Spleen (tissue), 13 donors: ENCODE measurements at places on chromosomes 7 and 10.

DNA sequence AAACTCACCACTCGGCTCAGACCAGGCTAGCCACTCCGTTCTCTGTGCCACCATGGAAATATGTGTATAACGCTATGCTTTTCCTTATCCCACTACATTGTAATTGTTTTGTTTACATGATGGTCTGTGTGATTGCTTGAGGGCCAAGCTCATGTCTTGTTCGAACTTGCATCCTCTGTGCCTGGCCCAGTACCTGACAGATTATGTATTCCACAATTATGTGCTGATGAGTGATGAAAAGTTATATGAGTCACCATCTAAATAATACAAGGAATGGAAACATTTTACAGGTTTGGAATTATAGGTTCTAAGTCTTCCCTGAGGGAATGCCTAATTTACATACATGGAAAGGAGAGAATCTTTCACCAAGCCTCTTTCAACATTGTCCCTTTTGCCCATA is 137.4 kb downstream of the C7orf25 start:
- DNase-seq, result no peak

DNA sequence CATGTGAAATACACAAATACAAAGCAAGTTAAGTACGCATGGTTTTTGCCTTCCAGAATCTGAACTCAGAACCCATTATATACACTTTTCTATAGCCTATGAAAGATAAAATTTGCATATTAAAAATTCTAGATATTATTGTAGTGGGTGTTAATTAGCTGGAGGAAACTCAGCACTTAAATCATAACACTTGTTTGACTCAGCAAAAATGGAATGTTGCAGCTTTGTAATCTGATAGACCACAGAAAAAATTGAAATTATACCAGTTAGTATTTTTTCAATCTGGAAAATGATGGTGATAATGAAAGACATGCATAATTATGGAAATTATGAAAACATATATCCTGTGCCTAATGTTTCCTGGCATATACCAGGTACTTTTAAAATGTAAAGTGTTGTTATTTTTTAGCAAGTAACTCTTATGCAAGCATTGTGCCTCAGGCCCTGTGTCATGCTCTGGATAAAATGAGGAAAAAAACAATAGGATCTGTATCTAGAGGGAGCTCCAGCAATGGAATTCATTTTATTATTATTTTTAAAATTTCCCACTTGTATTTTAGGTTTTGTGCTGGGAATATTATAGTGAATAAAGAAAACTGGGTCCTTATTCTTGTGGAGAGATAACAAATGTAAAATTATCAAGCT is 490.4 kb upstream of the SEMA3A start:
- DNase-seq, result no peak

DNA sequence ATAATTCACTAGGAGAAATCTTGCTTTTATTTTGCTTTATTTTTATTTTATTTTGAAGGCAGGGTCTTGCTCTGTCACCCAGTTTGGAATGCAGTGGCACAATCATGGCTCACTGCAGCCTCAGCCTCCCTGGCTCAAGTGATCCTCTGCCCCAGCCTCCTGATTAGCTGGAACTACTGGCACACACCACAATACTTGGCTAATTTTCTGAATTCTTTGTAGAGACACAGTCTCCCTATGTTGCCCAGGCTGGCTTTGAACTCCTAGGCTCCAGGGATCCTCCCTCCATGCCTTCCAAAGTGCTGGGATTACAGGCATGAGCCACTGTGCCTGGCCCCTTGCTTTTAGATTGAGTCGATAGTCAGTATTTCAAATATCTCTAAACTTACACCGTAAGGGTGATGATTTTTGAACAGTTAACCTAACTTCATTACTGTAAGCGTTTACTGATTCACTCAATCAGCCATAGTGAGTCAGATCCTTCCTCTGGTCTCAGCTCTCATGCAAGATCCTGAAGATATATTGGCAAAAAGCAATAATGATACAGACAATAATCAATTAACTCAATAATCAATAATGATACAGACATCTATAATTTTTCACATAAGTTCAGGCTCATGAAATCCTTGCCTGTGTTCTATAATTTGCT is 239.5 kb downstream of the KIAA1217 start:
- DNase-seq, result no peak

DNA sequence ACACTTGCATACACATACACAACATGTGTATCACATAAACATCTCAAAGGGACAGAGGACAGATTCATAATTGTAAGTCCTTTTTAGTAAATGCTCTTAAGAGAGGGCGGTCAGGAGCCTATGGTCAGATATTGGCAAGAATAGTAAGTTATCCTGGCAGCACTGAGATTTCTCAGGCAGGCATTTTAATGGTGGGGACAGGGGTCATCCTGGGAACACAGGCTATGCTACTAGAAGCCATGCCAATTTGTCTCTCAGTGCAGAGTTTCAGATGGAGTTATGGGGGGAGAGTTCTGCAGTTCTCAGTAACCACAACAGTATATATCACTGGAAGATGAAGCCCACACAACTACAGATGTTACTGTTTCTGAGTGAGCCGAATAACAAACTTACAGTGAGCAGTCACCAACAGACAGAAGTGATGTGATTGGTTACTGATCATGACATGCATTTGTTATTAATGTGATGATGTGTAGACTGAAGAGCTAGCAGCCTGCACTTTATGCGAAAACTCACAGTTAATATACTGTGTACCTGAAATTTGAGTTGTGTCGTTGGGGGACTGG is 16.4 kb downstream of the ZNF487 start:
- peak; percentile 2 for DNase-seq

- DNase-seq, result no peak
These were observed 205.2 kb downstream of the GRM8 start for GRCh38 chr7:127047521-127047920.

- no peak for DNase-seq
These were observed 149.5 kb downstream of the CDH23 start for GRCh38 chr10:71546220-71546619.

- no peak for DNase-seq
These were observed 90.7 kb upstream of the RAB18 start for GRCh38 chr10:27413387-27413786.

DNA sequence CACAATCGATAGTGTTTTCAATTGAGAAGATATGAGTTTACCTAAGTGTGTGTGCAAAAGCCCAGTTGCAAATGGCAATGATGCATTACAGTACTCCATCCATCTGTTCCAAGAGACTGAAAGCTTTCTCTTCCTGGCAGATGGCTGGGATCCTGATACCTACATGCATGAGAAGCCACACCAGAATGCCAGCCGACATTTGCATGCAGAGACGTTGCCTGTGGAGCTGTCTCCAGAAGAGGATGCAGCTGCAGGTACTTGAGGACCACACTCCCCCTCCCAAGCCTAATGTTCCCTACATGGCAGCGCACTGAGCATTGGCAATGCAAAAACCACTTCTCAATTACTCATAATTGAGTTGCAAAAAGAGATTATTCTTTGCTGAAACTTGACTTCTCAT is 332.1 kb downstream of the WDR11 start:
- DNase-seq, result no peak

- DNase-seq, result no peak
These were observed 630.1 kb downstream of the PARD3 start for GRCh38 chr10:34184939-34185386.

- no peak for DNase-seq
These were observed 130.4 kb upstream of the GHITM start for GRCh38 chr10:84008878-84009277.

DNA sequence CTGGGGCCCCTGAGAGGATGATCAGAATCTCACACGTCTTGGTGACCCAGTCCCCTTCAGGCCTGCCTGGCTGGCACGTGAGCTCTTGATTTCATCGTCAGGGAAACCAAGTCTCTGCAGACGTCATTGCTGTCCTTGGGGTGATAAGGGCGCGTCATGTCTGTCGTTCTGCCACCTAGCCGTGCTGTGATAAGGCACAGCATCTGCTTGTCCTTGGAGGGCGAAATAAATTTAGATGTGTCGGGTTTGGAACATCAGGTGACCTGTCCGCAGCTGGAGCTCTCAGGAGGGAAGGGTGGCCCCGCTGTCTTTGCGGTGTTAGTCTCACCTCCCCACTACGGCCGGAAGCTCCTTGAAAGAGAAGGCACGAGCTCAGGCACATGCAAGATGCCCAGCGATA is 129.2 kb downstream of the GRK5 start:
- DNase-seq, result peak; percentile 52

DNA sequence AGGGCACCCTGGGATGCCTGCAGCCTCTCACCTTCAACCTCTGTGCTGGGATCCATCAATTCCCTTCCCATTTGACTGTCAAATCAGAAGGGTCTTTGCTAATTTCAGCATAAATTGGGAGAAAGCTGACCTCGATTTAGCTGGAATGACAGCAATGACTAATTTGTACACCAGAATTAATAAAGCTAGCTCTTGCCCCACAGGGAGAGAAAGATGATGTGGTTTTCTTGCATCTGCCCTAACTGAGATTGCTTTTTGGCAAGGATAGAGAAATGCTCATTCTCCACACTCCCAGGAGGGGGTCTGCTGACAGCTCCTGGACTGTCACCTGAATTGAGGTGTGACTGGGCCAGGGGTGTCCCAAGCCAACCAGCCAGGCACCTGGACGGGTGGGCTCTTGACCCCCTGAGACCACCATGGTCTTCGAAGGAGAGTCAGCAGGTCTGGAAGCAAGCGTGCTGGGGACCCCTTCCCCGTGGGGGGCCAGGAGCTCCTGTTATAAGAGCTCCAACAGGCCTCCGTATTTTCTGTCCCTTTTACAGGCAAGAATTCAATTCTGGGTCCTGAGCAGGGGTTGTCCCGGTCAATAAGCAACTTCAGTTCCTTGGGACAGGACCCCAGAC is 42.1 kb downstream of the RBM17 start:
- no peak for DNase-seq

GRCh38 chr10:110556969-110557601 is 10.4 kb upstream of the SMC3 start:
- peak; percentile 19 for DNase-seq

DNA sequence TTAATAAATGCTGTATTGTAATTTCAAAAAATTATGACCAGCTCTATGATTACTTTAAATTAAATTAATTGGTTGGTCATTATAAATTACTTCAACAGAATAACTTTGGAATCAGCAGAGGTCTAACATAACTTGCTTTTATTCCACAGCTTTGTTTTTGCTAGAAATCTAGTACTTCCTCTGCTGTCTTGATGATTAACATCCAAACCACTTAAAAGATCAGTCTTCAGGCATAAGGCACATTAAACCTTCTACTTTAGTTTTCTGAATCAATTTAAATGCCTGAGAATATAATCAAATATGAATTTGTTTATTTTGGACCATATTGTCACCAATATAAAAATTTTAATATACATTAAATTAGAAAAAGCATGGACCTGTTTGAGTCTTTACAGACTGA is 465.3 kb downstream of the ARL4A start:
- no peak for DNase-seq

DNA sequence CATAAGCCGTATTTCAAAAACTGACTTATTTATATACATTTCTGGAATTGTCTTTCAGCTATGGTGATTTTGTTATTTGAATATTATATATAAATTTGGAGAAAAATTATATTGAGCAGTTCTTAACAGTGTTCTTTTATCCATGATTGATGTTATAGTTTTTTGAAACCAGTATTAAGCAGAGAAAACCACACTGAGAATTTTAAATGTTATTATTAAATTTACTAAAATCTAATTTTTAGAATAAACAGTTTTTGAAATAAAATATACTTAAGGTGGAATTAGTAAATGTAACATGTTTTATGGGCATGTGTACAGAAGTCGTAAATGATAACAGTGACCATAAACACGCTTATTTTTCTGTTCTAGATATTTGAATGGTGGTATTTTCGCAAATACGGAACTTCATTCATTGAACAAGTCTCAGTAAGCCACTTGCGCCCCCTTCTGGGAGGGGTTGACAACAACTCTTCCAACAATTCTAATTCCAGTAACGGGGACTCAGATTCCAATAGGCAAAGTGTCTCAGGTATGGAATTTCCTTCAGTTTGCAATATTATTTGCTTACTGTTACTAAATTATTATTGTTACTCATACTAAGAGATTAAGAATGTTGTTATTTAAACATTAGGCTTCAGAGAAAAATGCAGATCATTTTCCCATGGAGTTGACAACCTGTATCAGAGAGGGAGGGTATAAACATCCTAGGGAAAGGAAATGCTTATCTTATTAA is 166.1 kb downstream of the ST7 start:
- peak; percentile 82 for DNase-seq

- DNase-seq, result no peak
These were observed 522.9 kb downstream of the NRG3 start for GRCh38 chr10:82397854-82398253.

DNA sequence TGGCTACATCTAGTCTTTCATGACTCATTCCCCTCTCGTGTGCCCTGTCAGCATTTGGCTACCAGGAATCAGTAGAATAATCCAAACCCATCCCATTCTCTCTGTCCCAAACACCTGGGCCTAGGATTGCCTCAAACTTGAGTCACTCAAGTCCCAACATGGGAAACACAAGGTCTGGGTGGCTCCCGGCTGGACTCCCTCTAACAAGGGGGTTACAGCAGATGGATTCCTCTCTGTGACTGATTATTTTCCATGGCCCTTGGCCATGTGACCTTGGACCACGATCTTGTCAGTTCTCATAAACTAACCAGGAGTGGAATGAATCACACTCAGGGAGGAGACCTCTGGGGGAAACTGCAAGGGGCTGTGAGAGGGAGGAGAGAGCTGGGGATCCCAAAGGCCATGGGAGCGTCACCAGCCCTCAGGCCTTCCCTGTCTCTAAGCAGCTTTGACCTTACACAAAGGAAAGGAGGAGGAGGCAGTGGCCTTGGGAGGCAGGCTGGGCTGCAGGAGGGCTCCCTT is 533.1 kb downstream of the KCNMA1 start:
- no peak for DNase-seq

- DNase-seq, result peak; percentile 93
These were observed 398 bp downstream of the DENND11 start for GRCh38 chr7:141701489-141702046.

- no peak for DNase-seq
These were observed 78.3 kb downstream of the SLC25A40 start for GRCh38 chr7:87797798-87798403.

DNA sequence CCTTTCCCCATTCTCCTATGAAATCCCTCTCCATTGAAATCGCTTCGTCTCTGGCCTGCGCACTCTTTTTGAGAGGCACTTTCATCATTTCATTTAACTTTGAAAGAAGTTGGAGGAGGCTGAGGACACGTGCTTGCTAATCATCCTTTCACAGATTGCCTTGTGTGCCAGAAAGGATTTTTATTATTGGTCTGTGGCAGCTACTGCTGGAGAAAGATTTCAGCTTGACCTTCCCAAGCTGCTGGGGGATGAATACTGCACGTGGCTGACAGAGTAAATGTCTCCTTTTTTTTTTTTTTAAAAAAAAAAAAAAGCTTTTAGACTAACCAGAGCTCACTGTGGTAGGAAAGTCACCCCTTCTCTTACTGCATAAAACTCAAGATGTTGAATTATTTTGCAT is 44.2 kb upstream of the KCNIP2 start:
- DNase-seq, result no peak

- no peak for DNase-seq
These were observed 57.7 kb upstream of the SPOCK2 start for GRCh38 chr10:72146071-72146470.

GRCh38 chr7:116211913-116212596 is 1.7 kb downstream of the TES start:
- DNase-seq, result no peak
